ENCODE measurements at places on chromosomes 5 and 9.

DNA sequence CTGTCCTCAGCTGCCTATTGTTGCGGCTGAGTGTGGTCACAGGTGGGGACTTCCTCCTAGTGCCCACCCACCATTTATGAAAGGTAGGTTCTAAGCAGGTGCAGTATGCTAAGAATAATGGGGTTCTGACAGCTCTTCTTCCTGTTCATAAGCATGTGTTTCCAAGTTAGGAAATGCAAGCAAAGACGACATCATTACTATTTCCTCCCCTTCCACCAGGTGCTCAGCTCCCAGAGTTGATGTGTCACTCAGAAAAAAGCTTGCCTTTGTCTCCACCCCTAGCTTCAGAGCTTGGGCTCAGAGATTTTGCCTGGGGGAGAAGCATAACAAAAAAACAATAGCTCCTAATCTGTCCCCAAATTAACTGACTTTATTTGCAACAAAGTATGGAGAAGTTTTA lies 1076.7 kb downstream of the NR2F1-AS1 start:
- no peak for DNase-seq

GRCh38 chr9:92180669-92181181 lies 65.5 kb upstream of the SPTLC1 start:
- DNase-seq: no peak

GRCh38 chr5:141957367-141957996 lies 520 bp downstream of the PCDH12 start:
- DNase-seq: no peak

DNA sequence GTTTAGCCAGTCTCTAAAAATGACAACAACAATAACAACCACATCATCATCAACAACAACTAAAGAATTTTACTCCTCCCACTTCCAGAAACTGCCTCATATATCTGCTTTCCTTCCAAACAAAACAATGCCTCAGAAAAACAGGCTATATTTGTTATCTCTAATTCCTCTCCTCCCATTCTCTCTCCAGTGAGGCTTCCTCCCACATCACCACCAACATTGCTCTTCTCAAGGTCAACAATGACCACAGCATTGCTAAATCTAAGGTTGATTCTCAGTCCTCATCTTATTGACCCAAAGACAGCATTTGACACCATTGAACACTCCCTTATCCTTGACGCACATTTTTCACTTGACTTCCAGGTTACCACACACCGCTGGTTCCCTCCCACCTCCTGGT lies 38.1 kb upstream of the PRUNE2 start:
- no peak for DNase-seq

DNA sequence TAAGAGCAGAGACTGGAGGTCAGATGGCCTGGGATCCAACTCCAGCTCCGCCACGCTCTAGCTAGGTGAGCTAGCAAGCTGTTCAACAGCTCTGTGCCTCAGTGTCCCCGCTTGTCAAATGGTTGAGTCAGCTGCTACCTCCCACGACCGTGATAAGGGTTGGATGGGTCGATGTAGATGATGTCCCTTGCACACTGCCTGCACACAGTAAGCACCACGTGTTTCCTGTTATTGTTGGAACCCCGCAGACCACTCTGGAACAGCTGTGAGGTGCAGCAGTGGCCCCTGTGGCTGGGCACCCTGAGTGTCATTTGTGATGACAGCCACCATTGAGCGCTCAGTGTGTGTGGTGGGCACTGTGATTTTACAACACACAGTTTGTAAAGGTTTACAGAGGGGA lies 54.0 kb upstream of the CTSL start:
- DNase-seq: no peak

DNA sequence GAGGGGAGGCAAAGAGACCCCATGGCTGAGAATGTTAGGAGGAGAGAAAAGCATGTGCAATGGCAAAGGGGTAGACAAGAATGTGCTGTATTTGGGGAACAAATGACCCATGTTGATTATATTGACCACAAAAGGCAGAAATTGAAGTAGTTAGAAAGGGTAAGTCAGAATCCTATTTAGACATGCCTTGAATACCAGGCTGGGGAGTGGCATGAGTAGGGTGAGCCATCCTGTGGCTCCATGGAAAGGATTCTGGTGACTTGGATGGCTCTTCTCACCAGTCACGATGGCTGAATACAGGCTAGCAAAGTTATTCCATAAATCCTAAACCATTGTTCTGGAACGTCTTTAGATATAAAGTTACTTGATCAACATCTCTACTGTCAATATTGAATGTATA lies 73.4 kb upstream of the MEF2C start:
- DNase-seq: no peak
